ENCODE measurements at places on chromosomes 2 and 18.

- DNase-seq, result no peak
These were observed 509 bp downstream of the PIEZO2 start for GRCh38 chr18:11148680-11149440.

DNA sequence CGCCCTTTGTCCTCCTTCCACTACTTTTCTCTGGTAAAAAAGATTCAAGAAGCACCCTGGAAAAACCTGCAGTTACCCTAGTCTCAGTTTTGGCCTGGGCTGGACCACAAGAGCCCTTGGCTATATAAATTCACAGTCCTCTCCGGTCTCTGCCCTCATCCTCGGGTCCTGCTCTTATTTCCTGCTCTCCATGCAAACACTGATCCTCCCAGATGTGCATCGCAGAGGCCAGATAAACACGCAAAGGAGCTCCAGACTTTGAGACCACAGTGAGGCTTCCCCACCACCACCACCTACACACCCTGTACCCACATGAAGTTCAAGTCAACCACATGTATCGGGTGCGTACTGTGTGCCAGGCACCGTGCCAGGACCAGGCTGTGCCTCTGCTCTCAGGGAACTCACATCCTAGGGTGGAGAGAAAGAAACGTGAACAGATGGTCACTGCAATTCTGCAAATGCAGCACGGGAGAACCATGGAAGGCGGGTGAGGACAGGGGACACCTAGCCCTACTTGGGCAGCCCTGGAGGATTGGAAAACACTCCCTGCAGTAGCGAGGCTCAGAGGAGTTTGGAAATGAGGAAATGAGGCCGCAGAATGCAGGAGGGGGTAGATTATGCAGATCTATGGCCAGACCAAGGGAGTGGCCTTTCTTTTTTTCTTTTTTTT is 7.4 kb downstream of the CTDSP1 start:
- DNase-seq, result peak; percentile 86

GRCh38 chr2:20868377-20868776 is 45.5 kb upstream of the LDAH start:
- DNase-seq, result no peak

DNA sequence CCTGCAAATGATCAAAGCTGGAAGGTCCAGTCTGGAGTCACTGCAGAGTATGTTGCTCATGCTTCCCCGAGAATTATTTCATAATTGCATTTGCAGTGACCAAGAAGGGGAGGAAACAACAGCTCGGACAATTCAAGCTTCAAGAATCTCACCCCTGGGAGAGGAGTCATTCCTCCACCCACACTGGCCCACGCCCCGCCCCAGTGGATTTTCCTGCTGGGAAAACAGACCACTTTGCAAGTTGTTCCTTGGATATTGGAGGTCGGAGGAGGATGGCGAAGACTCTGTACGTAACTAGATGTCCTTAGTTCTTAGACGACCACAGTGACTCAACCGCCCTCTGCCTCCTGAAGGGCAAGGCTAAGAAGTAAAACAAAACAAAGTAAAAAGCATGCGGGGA is 159.4 kb downstream of the TPO start:
- DNase-seq, result no peak

GRCh38 chr2:205293559-205293958 is 388.7 kb upstream of the NRP2 start:
- no peak for DNase-seq

DNA sequence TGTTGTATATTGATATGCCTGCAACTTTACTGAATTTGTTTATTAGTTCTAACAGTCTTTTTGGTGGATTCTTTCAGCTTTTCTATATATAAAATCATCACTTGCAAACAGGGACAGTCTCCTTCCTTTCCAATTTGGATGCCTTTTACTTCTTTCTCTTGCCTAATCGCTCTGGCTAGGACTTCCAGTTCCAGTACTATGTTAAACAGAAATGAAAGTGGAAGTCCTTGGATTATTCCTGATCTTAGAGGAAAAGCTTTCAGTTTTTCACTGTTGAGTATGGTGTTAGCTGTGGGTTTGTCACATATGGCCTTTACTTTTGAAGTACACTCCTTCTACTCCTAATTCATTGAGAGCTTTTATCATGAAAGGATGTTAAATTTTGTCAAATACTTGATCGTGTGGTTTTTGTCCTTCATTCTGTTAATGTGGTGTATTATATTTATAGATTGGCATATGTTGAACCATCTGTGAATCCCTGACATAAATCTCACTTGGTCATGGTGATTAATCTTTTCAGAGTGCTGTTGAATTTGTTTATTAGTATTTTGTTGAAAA is 52.9 kb downstream of the REL start:
- DNase-seq, result no peak

GRCh38 chr2:111661286-111661940 is 222.6 kb downstream of the ANAPC1 start:
- no peak for DNase-seq

DNA sequence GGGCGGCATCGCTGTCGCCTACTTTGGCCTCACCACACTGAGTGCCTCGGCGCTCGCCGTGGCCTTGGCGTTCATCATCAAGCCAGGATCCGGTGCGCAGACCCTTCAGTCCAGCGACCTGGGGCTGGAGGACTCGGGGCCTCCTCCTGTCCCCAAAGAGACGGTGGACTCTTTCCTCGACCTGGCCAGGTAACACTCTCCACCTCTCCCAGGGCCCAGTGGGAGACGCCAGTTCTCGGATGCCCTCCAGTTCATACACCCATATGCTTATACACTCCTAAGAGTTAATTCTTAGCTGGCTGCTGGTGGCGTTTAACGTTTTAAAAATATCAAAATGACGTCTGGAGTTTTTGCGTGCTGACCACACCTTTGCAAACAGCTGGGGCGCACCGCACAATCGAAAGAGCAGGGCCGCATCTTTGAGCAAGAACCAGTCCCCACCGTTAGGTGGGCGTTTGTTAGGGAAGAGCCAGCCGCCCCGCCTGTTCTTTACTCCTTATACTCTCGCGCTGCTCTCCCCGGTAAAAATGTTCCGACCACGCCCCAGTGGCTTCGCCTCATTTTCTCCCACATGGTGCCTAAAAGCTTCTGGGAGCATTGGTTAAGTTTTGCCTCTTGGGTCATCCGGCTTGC is 899 bp downstream of the SLC1A4 start:
- peak; percentile 26 for DNase-seq

- DNase-seq, result no peak
These were observed 894.4 kb downstream of the BCL11A start for GRCh38 chr2:59658906-59659635.

DNA sequence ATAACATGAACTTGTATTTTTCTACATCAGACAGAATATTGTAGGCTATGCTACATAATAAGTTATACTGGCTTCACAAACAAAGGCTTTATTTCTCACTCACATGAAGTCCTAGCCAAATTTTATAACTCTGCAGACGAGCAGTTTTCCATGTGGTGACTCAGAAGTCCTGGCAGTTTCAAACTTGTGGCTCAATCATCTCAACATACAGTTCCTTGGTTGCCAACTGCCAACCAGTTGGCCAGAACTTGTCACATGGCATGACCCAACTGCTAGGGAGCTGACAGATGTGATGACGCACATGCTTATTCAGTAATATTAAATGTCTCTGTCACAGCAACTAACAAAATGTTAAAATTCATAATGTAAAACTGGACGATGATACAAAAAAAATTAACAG is 63.8 kb upstream of the ZC3H15 start:
- no peak for DNase-seq

DNA sequence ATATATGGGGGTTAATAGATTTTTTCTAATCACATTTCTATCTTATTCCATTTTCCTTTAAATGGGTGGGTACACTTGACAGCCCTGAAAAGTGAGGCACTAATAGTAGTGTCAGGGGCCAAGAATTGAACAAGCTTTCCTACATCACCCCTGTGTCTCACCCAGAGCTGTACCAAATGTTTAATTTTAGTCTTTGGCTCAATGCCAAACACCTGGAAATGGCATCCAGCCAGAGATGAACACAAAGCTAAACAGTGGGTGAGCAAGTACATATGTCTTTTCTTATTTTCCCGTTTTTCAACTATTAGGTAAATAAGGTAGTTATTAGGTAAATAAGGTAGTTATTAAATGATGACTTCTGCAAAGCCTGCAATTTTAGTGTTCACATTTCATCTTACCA is 276.3 kb upstream of the ERBB4 start:
- DNase-seq, result peak; percentile 59

- no peak for DNase-seq
These were observed 649.0 kb downstream of the CPS1 start for GRCh38 chr2:211205358-211205757.

GRCh38 chr18:39455285-39455684 is 1889.7 kb upstream of the CELF4 start:
- no peak for DNase-seq

GRCh38 chr2:26487192-26487591 is 9.3 kb upstream of the OTOF start:
- DNase-seq, result no peak

- peak; percentile 15 for DNase-seq
These were observed 182.2 kb upstream of the ZFP36L2 start for GRCh38 chr2:43408407-43409160.

DNA sequence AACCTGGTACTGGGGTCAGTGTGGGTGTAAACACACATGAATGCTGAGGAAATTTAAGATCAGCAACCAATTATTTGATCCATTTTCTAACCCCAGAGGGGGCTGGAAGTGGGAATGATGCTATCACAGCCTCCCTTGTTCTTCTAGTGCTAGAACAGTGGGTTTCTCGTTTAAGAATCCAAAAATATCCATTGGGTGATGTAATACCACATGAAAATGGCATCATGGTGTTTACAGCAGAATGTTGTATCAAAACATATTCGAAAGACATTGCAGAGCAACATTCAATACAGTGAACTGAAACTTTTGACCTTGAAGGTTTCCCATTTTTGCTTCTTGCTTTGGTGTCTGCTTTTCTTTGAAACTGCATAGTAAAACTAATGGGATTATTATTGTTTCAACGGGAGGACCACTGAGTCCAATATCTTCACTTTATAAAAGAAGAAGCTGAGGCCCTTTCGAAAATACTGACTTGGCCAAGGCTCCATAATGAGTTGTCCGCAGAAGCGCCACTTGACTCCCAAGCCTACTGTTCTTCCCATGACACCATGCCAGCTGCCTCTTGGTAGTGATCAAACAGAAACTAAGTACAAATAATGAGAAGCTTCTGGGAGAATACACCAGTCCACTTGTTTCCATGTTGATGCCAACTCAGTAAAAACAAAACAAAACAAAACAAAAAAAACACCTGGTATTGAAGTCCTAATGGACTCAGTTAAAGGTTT is 106.1 kb downstream of the COLEC12 start:
- DNase-seq, result no peak

- no peak for DNase-seq
These were observed 169.6 kb downstream of the KCNS3 start for GRCh38 chr2:18047896-18048657.

GRCh38 chr18:7617738-7618422 is 50.8 kb downstream of the PTPRM start:
- no peak for DNase-seq

DNA sequence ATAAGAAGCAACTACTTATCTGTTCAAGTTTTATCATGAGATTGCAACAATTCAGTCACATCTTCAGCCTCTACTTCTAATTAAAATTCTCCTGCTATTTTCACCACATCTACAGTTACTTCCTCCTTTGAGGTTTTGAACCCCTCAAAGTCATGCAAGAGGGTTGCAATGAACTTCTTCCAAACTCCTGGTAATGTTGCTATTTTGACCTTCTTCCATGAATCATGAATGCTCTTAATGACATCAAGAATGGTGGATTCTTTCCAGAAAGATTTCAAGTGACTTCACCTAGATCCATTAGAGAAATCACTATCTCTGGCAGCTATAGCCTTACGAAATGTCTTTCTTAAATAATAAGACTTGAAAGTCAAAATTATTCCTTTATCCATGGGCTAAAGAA is 1052.8 kb upstream of the NRXN1 start:
- no peak for DNase-seq
